ENCODE measurements at places on chromosomes 3 and 15.

GRCh38 chr3:172856795-172857742 lies 106.5 kb downstream of the ECT2 start:
- no peak for DNase-seq

- DNase-seq = no peak
These were observed 11.6 kb downstream of the ADAMTS17 start for GRCh38 chr15:100330221-100330620.

DNA sequence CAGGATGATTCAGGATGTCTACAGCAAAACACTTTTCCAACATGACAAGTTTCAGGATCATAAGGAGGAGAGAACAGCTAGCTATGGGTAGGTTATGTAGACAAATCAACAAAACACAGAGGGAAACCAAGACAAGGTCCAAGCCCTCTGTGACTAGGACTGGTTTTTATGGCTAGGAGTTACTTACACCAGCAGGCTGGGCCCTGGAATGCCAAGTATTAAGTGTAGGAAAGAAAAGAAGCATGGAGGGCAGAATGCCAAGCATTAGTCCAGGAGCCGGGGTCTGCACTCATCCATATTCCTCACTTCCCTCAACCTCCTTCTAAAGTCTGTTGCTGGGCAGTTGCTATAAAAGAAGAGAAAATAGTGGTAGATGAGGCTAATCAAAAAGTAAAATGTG lies 35.3 kb upstream of the PPP2R3A start:
- no peak for DNase-seq

DNA sequence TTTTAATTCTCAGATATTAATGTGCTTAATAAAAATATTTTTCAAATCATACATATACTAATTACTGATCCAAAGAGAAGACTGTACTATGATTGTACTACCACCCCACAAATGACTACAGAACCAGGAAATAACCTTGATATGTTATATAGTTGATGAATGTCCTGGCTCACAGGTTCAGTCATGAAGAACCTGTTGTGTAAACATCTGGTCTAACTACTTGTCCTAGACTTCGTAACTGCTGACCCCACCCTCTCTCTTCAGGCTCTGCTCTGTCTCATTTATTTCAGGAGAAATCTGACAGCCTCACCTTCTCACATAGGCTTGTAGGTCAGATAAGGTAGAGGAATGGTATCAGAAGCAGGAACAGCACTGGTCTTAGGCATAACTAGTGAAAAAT lies 14.7 kb upstream of the CSTA start:
- DNase-seq = no peak

- no peak for DNase-seq
These were observed 25.7 kb downstream of the PCOLCE2 start for GRCh38 chr3:142863010-142863817.

DNA sequence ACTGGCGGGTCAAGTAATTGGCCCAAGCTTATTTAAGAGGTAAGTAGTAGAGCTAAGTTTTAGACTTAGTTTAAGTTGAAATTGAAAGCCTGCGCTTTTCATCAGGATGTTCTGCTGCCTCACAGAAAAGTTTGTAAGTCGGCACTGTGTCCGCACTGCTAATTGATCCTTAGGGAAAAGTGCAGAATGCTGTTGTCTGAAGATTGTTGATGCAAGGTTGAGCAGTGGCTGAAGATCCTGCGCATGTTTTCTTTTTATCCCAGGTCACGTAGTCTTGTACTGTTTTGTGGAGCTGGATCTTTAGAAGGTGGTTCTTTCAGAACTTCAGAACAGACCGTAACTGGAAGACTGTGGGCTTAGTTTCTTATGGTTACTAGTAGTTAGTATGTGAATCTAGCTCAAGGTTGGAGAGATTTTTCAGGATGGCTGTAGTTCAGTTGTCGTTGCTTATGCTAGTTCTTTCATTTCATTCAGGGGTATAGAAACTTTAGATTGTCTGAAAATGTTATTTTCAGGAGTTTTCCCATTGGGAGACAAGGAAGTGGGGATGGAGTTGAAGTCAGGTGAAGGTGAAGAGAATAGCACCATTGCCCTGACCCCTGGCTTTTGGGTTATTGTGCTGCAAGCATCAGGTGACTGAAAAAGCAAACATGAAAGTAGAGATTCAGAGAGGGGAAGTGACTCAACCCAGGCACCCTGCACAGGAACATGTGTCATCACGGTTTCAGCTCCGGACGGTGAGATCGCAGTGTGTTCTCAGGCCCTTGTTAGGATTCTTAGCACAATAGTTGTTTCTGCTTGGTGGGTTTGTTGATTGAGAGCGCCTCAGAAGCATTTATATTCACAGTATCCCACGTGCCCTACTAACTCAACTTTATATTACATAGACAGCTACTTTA lies 32.8 kb downstream of the AKAP13 start:
- DNase-seq = peak; percentile 75

- DNase-seq = no peak
These were observed 14.3 kb upstream of the FBXL22 start for GRCh38 chr15:63582718-63583426.

- no peak for DNase-seq
These were observed 96.4 kb downstream of the FNDC3B start for GRCh38 chr3:172135820-172136219.

DNA sequence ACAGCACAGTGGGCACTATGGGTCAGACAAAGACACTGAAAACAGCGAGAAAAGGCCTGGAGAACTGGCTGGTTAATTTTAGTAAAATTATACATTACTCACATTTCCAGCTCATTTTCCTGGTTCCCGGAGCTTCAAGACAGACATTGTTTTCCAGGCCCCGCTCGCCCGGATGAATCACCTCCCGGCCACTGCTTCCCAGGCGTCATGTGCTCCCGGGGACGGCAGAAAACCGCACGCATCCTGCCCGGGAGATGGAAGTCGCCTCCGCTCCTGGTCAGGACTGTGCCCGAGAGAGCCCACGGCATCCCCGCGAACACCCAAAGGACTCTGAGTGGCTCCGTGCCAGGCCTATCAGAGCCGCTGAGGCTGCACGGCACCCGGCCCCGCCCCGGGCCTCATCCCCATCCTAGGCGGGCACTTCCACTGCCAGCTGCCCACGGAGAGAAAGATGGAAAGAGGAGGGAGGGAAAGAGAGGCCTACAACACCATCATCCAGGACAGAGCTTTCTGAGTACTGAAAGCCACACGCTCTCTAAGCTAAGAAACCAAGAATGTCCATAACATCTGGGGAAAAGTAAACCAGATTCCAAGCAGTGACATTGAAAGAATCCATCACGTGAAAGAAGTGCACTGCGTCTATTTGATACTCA lies 75.1 kb downstream of the VGLL4 start:
- no peak for DNase-seq

GRCh38 chr3:50924638-50925037 lies 249.9 kb downstream of the DOCK3 start:
- no peak for DNase-seq

- no peak for DNase-seq
These were observed 1006.7 kb upstream of the NR2F2 start for GRCh38 chr15:95323796-95324195.

DNA sequence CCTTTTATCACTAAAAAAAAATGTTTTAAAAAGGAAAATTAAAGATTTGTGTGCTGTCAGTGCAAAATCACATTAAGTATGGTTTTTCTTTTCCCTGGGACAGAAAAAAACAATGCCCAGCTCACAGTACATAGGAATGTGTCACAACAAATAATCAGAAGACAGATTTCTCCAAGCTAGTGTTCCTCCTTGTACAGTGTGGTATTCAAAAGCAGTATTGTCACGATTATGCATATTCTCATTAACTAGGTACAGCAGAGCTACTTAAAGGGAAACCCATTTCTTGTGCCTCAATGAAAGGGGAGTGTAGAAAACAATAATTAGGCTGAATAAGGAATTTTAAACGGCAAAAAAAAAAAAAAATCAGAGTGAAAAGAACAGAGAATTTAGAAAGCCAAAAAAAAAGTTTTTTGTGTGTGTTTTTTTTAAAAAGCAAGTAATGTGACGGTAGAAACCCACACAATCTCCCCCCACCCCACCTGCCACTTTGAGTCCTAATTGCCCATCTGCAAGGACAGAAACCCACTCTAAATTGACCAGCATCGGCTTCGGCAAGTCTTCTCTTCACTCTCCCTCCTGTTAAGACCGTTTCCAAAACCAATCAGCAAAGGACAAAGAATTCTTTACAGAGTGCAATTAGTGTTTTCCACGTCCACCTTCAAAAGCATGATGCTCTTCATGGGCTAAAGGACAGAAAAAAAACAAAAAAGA lies 41.0 kb downstream of the EIF4E3 start:
- DNase-seq = no peak

- DNase-seq = no peak
These were observed 3.9 kb upstream of the INSYN1 start for GRCh38 chr15:73756947-73757513.

DNA sequence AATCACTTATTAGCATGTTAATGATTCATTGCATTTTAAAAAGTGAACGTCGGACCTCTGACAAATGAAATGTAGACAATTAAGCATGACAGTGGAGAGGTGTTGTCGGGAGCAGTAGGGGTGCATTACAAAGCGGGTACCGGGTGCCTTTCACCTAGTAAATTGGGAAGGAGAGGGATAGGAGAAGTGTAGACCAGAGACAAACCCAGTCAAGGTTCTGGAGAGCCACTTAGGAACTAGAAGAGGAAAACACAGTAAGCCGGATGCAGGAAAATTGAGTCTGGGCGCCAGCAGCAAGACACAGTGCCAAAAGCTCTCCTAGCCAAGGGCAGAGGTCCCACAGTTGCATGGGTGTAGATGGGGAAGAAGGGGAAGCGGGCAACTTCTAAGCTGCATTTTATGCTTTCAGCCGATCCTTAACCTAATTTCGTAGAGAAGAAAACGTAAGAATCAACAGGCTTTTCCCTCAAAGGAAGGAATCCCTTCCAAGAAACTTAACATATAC lies 3.1 kb upstream of the CERS3 start:
- DNase-seq = no peak

GRCh38 chr3:189710620-189711402 lies 79.6 kb downstream of the TP63 start:
- no peak for DNase-seq

DNA sequence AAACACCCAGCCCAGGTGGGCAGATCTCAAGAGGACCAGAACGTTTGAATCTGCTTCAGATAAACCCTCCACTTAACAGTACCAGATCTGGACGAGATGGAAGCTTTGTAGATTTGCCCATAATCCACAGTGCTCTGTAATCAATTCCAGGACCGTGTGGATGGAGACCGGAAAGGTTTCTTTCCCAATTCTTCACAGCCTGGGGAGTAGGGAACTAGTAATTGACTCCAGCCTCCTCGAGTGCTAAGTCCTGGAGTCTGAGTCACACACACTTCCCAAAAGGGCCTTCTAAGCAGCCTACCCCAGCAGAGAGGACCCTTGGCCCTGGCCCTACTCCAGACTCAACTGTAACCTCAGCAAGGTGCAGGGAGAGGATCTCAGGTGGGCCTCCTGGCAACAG lies 56.2 kb upstream of the TSEN2 start:
- no peak for DNase-seq

DNA sequence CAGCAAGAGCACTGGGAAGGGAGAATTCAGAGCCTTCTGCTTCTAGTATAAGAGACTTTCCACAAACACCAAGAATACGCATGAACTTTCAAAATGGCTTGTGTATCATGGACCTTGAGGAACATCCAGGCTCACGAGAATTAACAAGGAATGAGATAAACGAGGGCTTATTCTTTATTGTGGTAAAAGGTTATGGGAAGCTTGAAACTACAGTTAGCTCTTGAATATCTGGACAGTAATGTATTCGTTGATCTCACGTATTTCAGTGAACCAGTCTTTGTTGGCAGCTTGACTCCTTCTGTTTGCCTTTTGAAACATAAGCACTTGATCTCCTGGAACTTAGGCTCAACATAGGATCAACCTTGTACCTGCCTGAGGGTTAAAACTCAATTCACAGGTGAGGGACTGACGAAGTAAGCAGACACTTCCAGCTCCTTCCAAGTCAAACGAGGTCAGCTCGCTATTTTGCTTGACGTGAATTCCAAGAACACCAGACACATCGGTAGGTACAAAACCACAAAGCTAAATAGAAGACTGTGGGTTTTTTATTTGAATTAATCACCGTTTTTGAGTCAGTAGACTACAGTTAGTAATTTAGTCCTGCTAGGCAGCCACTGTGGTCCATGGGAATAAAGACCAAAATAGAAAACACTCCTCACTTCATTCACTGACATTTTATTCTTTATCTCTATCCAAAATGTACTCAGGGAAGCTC lies 30.8 kb downstream of the GALNT15 start:
- DNase-seq = no peak

- peak; percentile 28 for DNase-seq
These were observed 20.2 kb upstream of the BTLA start for GRCh38 chr3:112519424-112520001.

DNA sequence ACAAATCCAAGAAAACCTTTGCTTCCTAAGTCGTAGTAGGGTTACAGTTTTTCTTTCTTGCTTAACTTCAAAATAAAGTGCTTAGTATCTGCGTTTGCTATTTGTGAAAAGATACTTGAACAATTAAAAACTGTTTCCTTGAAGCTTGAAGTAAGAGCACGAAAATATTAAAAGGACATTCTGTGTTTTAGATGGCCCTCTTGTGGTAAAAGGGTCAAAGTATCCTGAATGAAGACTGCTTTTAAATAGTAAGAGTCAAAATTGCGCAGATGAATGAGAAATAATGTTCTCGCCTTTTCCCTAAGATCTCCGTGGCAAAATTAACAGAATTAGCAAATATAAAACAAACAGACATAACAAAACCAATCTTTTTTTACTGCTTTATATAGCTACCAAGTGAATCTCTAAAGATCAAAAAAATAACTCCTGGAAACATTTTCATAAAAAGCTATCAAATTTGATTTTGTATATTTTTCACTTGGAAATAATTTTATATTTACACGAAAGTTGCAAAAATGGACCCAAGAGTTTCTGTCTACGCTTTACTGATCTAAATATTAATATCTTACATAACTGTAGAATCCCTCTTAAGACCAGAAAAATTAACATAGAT lies 175.4 kb downstream of the MBNL1 start:
- no peak for DNase-seq

DNA sequence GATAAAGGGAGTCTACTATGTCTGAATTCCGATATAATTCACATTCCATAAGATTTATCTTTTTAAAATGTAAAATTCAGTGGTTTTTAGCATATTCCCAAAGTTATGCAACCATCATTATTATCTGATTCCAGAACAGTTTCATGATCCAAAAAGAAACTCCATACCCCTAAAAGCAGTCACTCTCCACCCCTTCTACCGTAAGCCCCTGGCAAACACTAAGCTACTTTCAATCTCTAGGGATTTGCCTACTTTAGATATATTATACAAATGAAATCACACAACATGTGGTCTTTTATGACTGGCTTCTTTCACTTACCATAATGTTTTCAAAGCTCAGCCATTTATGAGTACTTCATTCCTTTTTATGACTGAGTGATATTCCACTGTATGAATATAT lies 65.6 kb downstream of the TMEM212 start:
- DNase-seq = no peak

GRCh38 chr15:74482661-74483060 lies 21.7 kb upstream of the UBL7 start:
- DNase-seq = no peak
